Activated T-cell treated with anti-CD3 and anti-CD28 coated beads for 24 hours (primary cell): ENCODE measurements at places on chromosomes 1 and 21.
A peak's percentile ranks its signal among the peaks of the same experiment; 100 is the strongest.

DNA sequence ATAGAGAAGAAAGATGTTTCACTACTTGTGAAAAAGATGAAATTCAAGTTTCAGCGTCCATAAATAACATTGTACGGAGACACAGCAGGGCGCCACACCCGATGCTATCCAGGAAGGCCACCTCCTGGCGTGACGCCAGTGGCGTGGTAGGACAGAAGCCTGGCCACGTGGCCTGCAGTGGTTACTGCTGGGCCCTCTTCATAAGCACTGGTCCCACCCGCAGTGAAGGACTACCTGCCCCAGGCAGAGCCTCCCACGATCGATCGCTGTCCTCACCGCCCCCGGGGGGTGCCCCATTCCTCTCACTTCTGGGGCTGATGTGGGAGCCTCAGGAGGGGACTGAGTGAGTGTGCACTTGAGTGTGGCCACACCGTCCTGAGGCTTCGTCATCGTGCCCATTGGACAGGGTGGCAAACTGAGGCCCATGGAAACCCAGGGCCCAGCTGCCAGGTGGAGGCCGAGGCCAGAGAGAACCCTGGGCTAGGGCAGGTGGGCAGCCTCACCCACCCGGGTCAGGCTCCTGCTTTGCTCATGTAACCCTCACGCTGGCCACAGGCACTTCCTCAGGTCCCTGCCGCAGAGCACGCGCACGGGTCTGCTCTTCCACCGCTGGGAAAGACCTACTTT, 11.7 kb upstream of the HES5 start:
- no peak for DNase-seq

DNA sequence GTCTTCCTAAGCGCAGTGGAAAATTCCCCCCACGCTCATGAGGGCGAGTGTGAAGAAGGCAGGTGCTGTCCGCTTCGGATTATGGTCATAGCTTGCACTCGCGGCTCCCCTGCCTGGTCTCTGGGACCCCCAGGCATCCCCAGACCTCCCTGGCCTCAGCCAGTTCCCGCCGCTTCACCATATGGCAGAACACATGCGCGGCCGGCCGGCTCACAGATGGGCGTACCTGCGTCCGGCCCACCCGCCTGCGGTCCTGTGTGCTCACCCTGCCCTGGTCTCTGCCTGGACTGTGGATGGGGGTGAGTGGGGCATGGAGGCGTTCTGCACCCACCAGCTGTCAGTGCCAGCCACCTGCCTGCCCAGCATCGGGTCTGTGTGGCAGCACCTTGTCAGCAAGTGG, 34.1 kb downstream of the PRKCZ start:
- DNase-seq, result no peak

DNA sequence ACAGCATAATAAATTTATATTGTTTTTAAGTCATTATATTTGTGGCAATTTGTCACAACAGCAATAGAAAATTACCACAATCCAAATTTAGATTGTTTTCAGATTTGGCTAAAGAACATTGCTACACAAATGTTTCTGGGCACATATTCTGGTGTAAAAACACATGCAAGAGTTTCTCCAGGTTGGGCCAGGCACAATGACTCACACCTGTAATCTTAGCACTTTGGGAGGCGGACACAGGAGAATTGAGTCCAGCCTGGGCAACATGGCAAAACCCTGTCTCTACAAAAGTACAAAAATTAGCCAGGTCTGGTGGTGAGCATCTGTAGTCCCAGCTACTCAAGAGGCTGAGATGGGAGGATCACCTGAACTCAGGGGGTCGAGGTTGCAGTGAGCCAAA, 8.4 kb downstream of the ERO1B start:
- DNase-seq, result no peak

GRCh38 chr1:158901623-158902022, 29.7 kb upstream of the PYHIN1 start:
- no peak for DNase-seq

DNA sequence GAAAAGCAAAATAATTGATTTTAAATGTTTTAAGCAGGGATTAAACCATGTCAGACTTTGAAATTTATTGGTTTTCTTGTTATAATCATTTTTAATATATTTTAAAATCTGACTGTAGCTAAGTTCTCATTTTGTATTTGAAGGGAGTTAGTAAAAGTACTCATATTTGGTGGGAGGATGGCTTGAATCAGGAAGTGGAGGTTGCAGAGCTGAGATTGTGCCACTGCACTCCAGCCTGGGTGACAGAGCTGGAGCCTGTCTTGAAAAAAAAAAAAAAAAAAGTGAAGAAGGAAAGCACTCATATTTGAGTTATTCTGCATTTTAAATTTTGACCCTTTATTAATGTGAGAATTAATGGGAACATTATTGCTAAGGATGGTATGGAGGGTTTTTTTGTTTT, 106.0 kb downstream of the RABGAP1L start:
- no peak for DNase-seq

DNA sequence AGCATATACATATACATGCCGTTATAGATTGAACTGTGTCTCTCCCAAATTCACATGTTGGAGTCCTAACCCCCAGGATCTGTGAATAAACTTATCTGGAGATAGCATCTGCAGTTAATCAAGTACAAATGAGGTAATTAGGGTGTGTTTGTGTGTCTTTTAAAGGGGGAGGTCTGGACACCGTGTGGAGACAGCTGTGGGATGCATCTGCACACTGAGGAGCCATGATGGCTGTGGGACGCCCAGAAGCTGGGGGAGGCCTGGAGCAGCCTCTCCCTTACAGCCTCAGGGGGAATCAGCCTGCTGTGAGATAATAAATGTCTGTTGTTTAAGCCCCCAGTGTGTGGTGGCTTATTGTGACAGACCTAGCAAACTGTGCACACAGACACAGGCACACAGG, 51.8 kb upstream of the COL18A1 start:
- no peak for DNase-seq

GRCh38 chr1:245807306-245807705, 652.5 kb downstream of the KIF26B start:
- no peak for DNase-seq

- DNase-seq, result no peak
Observed at GRCh38 chr1:223219846-223220610, 77.0 kb upstream of the TLR5 start.

DNA sequence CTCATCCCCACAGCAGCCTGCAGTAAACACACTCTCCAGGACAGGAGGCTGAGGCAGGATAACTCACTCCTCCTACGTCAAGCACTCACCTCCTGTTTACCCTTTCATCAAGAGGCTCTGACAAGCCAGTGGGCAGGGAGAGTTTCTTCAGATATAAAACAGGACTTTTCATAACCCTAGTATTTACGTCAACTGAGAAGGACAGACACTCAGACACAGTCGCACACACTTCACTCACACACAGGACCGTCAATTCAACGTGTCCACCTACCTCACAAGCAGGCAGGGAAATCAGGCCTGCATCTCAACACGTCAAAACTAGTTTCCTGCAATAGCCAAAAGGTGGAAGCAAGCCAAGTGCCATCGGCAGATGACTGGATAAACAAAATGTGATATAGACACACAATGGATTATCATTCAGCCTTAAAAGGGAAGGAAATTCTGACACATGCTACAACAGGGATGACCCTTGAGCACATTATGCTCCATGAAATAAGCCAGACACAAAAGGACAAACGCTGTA, 48.6 kb downstream of the ITPKB start:
- DNase-seq, result no peak

- no peak for DNase-seq
Observed at GRCh38 chr21:26809745-26810144, 35.5 kb downstream of the ADAMTS1 start.

GRCh38 chr1:227887697-227888403, 59.9 kb downstream of the WNT9A start:
- no peak for DNase-seq

- DNase-seq, result no peak
Observed at GRCh38 chr1:37288900-37289299, 185.5 kb upstream of the ZC3H12A start.

GRCh38 chr1:226763905-226764264, 24.8 kb upstream of the ITPKB start:
- peak; percentile 19 for DNase-seq

- no peak for DNase-seq
Observed at GRCh38 chr1:53410100-53410541, 49.1 kb upstream of the DMRTB1 start.
